Activated CD8-positive, alpha-beta memory T cell treated with anti-CD3 and anti-CD28 coated beads, Interleukin-2, amount 50 U/mL, for 48 hours (primary cell): ENCODE measurements at places on chromosomes 6 and 20.

- no peak for DNase-seq
Observed at GRCh38 chr20:62498874-62499273, 23.1 kb upstream of the GATA5 start.

DNA sequence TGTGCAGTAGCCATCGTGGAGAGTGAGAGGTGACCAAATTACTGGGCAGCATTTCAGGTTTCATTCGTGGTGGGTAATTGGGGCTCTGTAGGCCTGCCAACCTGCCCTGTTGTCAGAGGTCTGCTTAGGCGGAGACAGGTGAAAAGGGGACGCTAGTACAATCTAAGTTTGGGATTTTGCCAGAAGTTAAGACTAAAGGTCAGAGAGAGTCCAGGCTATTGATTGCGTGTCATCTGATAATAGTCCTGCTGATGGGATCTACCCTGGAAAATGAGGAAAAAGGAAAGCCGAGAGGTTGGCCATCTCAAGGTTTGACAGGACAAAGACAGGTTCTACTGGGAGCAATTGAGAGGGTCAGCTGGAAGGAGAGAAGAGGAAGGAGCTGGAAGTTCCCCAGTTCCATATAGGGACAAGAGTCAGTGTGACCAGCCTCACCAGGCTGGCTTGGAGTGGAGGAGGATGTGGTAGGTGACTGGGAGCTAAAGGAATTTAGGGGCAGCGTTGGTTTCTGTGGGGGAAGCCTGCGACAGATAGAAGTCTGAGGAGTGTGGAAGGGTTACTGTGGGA, 10.9 kb downstream of the ARFGEF2 start:
- no peak for DNase-seq

GRCh38 chr6:110486756-110487155, 10.3 kb upstream of the SLC22A16 start:
- DNase-seq: no peak

DNA sequence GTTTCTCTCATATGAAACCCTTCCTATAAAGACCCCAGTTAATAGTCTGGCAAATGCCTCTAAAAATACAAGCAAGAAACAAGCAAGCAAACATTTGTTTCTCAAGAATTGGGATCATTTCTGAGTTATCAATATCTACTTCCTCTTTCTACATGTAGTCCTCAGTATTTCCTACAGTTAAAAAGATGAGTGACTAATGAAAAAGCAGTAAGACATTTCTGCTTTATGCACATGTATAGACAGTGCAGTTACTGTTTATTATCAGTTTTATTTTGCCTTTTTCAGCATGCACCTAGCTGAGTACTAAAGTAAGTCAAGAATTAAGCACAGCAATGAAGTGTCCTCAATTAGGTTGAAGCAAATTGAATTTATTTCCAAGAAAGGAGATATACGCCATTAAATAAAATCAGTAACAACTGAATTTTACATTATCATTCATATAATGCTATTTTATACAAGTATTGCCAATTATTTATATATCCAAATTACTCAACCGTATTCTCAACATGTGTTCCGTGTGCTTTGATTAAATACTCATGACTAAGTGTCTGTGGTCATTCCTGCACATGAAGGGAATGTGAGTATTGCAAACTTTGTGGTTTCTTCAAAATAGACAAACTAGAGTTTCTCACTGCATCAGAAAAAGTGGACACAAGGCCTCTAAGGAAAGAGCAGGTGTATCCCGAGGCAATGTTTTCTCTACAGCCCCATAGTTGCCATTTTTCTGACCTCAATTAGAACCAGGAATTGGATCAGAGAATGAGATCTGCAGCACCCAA, 159.3 kb upstream of the MARCKS start:
- DNase-seq: no peak

DNA sequence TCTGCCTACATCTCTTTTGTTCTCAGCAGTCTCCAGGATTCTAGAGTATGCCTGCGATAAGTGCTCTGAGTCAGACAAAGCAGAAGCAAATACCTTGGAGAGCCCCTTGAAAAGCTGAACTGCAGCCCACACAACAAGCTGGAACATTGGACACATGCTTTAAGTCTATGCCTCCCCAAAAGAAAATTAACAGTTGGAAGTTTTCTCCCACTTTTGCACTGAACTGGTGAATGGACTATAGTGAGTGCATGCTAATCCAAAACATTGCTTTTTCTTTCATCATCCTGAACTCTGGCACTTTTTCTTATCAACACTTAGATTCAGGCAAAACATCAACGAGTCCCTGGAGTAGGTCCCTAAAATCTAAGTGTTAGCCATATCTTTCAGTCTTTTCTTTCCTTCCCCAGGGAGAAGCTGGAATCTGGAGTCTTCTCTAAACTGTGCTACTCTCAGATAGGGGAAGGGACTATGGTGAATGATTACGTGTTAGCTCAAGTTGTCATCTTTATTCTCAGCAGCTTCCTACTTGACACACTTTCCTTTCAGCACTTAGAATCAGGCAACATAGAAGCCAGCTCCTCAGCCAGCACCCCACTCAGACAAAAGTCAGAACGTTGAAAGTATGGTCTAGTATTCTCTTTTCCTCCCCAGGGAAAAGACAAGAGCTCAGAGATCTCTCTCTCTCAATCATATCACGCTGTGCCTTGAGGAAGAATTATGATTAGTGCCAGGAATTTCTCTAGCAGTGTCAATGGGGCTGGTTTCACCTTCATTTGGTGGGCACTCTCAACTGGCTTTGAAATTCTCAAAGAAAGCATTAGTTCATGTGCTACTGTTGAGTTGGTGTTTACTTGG, 811.0 kb upstream of the GJE1 start:
- DNase-seq: no peak

DNA sequence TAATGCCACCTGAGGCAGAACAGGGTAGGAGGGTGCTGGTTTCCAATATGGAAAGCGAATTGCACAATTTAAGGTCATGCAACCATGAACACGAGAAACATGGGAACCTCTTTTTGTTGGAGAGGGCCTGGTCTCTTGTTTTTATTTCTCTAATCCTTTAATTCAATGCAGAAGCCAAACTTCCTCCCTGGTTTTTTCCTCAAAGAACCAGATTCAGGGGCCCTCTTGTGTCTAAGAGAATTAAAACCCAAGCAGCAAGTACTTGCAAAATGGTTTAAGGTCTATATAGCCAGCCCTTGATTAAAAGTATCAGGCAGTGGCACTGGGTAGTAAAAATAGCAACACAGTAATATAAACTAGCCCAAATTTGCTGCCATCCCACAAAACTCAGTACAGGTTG, 19.5 kb downstream of the GSTA4 start:
- no peak for DNase-seq
